ENCODE measurements at places on chromosomes 2 and 18.

DNA sequence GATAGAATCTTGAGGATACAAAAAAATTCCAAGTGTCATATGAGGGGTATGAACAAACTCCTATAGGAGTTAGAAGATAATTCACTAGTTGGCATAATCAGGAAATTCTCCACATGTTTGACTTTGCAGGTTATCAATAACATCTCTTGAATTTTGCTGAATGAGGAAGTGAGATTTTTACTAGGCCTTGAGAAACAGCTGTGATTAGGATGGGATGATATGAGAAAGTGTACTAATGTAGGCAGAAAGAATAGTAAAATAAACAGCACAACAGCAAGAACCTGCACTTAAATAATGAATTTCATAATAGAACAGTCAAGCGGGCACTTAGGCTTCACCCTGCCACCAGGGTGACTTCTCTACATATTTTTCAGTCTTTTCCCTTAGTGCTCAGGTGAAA lies 570.8 kb upstream of the CRIM1 start:
- no peak for DNase-seq

GRCh38 chr18:6484659-6485058 lies 69.9 kb upstream of the L3MBTL4 start:
- no peak for DNase-seq

- DNase-seq = no peak
Observed at GRCh38 chr18:10449396-10449795, 5.0 kb upstream of the APCDD1 start.

DNA sequence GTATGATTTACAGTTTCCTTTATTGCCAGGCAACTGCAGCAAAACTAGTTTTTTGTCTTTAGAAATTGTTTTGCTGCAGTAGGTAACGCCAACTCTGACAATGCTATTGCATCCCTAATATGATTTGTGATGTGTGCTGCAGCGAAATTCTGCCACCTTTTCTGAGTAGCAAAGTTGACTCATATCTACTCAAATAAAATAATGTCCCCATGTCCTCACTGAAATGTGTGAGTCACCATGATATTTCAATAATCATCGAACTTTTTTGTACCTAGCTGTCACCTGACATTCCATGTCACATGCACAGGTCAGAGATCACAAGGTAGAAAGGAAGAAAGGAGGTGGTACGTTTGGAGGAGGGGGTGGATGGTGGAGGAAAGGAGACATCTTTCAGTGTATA lies 205.0 kb downstream of the RAD51AP2 start:
- DNase-seq = no peak

DNA sequence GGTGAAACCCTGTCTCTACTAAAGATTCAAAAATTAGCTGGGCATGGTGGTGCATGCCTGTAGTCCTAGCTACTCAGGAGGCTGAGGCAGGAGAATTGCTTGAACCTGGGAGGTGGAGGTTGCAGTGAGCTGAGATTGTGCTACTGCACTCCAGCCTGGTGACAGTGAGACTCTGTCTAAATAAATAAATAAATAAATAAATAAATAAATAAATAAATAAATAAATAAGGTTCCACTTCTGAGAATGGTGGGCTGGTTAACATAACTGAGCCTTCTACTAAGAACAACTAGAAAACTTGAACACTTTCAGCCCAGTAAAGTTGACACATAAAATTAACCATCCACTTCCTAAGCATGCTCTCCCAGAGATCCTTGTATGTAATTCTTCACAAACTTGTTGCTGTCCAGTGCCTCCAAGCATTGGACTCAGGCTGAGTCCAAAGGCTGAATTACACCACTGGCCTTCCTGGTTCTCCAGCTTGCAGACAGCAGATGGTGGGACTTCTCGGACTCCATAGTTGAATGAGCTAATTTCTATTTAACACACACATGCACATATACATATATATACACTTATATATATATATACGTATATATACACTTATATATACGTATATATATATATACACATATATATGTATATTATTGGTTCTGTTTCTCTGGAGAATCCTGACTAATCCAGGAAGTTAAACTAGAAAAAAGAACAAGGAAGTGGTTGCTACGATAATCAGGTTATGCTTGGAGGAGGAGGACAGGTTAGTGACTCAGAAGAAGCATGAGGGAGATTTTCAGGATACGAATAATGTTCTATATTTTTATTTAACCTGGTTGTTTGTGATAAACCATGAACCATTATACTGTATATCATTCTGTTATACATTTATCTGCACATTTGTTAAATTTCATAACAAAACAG lies 348.8 kb downstream of the METTL4 start:
- no peak for DNase-seq

- no peak for DNase-seq
Observed at GRCh38 chr2:111219734-111220505, 99.2 kb downstream of the BCL2L11 start.

Data from stimulated activated CD4-positive, alpha-beta T cell treated with anti-CD3 and anti-CD28 coated beads, TNF-alpha, amount 100 ng/mL, for 48 hours (primary cell).